ENCODE measurements at places on chromosomes 1 and 21. TPM values are rescaled to one million over a fixed set of nuclear protein-coding genes. Genes with fewer than 3 reads are reported as not detected.

The CYP4A11 gene
- 0.92 TPM for total RNA-seq

DNA sequence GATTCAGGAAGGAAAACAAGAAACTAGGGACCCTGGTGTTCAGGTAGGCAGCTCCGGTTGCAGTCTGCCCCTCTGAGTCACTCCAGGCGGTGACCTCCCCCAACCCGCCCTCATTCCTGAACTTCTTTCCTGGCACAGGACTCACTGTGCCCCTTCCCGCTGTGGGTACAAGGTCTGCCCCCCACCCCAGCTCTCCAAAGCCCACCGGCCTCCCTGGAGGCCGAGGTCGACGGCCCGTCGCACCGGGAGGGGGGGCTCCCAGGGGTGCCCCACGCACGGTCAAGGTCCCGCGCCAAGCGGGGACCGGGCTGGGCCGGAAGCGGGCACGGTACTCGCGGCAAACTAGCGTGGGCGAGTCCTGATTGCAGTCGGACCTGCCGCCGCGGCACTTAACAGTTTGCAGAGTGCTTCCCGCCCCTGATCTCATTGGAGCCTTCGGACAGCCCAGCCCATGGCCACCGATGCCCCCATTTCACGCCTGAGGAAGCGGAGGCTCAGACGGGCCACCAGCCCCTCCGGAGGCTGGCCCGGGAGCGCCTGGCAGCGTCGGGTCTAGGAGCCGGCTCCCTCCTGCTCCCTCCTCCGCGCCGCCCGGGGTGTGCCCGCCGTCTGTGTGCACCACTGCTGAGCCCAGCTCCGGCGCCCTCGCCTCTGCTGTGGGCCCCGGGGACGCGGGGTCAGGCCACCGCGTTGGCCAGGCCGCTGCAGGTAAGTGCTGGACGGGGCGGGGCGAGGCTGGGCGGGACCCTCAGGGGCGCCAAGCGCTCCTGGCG lies at the start of gene GJB3:
Gene GJB3 (plus strand): TSS at position 144 of the 773 bp plus-strand sequence. CDS start 3,549 bp downstream, outside the sequence.
- no peak for DNase-seq

The PSRC1 gene
- total RNA-seq, result 18.7 TPM

The ELAPOR1 gene
- total RNA-seq, result 84.3 TPM

The CR1L gene
- total RNA-seq, result not detected

The TAS1R1 gene
- total RNA-seq, result not detected

DNA sequence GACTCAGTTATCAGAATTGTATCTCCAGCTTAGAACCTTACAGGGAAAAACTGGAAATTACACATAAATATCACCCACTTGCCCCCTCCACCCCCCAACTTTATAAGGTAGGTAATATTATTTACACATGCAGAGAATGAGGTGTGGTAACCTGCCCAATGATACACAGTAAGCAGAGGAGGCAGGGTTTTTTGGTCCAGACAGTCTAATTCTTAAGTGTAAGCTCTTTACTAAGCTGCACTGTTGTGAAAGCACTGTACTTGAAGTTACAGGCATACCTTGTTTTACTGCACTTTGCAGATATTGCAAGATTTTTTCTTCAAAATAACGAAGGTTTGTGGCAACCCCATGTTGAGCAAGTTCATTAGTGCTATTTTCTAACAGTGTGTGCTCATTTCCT lies 24.8 kb upstream of the MYOCOS start:
- DNase-seq, result no peak

- DNase-seq, result no peak
Measured at GRCh38 chr1:19405761-19406487, 79.4 kb downstream of the CAPZB start.

DNA sequence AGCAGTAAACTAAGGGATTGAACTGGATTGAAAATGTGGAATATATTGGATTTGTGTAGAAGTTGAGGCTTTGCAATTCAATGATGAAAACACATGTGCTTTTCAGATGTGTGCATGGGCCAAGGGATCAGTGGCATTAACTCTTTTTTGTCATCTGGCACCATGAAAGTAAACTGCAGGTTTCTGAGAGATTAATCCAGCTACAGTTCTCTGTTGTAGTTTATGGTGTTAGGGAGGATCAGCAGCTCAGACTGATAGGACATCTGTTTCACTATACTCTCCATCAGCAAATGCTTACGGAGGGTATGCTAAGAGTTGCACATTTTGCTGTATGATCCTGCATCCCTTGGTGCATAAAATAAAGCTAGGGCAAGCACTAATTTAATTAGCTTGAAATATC lies 82.6 kb downstream of the C1orf21 start:
- DNase-seq, result no peak

All from stomach (tissue), 19 donors.